ENCODE measurements at places on chromosomes 1 and 21.

DNA sequence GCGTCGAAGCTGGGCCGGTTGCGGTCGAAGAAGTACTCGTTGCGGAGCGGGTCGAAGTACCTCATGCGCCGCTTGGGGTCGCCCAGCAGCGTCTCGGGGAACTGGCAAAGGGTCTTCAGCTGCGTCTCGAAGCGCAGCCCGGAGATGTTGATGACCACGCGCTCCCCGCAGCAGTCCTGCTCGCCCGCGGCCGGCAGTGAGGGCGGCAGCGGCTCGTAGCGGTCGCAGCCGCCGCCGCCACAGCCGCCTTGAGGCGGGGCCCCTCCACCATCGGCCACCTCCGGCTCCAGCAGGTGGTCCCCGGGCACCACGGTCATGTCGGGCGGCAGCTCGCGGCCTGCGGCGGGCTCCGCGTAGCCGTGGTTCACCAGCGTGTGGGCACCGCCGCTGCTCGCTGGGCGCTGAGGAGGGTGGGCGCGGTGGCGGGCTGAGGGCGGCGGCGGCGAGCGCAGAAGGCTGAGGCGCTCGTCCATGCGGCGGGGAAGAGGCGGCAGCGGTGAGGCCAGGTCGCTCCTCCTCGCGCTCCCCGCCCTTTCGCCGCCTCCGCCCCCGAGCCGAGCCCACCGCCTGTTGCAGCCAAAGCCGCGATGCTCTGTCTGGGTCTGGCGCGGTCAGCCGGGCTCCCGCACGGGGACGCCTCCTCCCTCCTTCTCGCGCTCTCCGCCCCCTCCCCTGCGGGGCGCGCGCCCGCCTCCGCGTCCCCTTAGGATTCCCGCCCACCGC lies at the start of gene KCNA3:
Gene KCNA3, minus strand, starts transcription at position 604 of the 723 bp plus-strand sequence. Its CDS starts 131 bp downstream, at position 473.
- no peak for DNase-seq

GRCh38 chr21:14993115-14993514 lies 71.7 kb downstream of the NRIP1 start:
- no peak for DNase-seq

GRCh38 chr1:86950712-86951419 lies 36.4 kb downstream of the HS2ST1 start:
- no peak for DNase-seq

- no peak for DNase-seq
Measured at GRCh38 chr1:54506594-54506993, 41.4 kb upstream of the ACOT11 start.

- DNase-seq, result no peak
Measured at GRCh38 chr1:230250666-230251065, 175.5 kb downstream of the PGBD5 start.

Measured in liver (tissue), 10 donors.